Thyroid gland (tissue), 4 donors: ENCODE measurements at places on chromosomes 11 and 22. TPM values are rescaled to one million over a fixed set of nuclear protein-coding genes. Genes with fewer than 3 reads are reported as not detected.

GRCh38 chr11:10502770-10503169 lies 38.2 kb downstream of the RNF141 start:
- DNase-seq, result no peak

- no peak for DNase-seq
These were observed 792.9 kb upstream of the CCDC179 start for GRCh38 chr11:23653071-23653675.

- DNase-seq, result peak; percentile 24
These were observed 42.6 kb downstream of the ACER3 start for GRCh38 chr11:76903325-76903724.

DNA sequence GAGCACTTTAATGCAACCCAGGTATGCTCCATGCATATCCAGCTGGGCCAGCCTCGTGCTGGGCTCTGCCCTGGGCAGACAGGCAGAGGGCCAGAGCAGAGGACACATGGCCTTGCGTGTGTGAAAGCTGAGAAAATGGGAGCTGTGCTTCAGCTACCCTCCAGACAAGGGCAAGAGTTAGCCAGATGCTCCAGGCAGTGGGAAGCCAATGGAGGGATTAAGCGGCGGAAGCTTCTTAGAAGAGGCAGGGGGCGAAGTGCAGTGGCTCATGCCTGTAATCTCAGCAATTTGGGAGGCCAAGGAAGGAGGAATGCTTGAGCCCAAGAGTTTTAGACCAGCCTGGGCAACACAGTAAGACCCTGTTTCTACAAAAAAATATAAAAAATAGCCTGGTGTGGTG lies 9.8 kb upstream of the ARHGEF17 start:
- no peak for DNase-seq

OOSP2 gene
- not detected for total RNA-seq

GRCh38 chr22:31947296-31947695 lies 3.0 kb downstream of the YWHAH start:
- no peak for DNase-seq

DNA sequence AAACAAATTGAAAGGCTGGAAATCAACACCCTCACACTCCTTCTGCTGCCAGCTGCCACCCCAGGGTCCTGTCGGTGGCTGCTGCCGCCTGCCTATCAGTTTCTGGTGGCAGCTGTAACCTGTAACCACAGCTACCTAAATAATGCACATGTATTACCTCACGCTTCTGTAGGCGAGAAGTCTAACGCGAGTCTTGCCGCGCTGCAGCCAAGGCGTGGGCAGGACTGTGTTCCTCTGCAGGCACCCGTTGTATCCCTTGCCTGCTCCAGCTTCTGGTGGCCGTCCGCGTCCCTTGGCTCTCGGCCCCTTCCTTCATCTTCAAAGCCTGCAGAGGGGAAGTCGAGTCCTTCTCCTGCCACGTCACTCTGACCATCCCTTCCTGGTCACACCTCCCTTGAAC lies 44.1 kb upstream of the GCAT start:
- no peak for DNase-seq
